Astrocyte of the spinal cord (primary cell): ENCODE measurements at places on chromosomes 5 and 9.
A peak's percentile ranks its signal among the peaks of the same experiment; 100 is the strongest.

DNA sequence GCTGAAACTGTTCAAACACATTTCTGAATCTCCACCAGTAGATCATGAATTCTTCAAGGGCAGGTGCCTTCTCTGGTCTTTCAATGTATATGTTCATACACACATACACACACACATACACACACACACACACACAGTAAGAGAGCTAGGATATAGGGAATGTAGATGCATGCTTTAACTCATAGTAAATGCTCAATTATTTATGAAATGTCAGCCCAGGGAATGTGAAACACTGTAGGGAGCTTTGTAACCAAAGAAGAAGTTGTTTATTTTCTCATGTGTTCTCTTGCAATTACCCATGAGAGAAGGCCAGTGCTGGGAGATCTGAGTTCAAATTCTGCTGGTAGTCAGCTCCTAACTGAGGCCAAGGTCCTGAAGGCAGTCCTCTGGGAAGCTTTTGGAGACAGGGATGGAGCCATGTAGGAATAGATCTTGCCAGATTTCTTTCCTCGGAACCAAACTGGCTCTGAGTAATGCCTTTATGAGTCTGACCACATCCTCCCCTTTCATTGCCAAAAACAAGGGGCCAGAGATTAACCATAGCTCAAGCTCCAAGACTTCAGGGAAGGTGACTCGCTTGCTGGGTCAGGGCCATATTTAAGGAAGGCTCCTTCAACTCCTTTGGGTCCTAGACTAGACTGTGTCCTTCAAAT lies 487.0 kb upstream of the TNC start:
- peak; percentile 93 for DNase-seq

- no peak for DNase-seq
Measured at GRCh38 chr5:30676223-30676840, 517.2 kb upstream of the CDH6 start.

GRCh38 chr9:120261419-120261818 lies 318.5 kb downstream of the CDK5RAP2 start:
- DNase-seq, result no peak

- no peak for DNase-seq
Measured at GRCh38 chr5:89864941-89865340, 544.6 kb downstream of the CETN3 start.

DNA sequence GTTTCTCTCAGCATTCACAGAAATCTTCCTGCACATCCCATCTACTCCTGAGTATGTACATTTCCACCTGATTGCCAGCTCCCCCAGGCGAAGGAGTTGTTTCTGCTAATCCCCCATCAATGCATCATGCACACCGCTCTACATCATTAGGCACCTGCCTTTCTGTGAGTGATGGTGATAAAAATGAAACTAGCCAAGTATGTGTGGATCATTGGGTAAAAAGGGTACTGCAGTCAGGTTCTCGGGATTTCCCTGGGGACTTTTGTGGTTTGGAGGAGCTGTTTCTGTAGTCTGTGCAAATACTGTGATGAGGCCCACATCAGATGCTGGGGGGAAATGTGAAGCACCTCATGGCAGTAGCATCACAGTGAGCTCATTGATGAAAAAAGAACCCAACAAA lies 30.4 kb downstream of the CAMK4 start:
- DNase-seq, result no peak

GRCh38 chr9:121736934-121737462 lies 85.6 kb downstream of the DAB2IP start:
- DNase-seq, result no peak

GRCh38 chr5:139417214-139417613 lies 13.3 kb upstream of the SPATA24 start:
- DNase-seq, result peak; percentile 60

DNA sequence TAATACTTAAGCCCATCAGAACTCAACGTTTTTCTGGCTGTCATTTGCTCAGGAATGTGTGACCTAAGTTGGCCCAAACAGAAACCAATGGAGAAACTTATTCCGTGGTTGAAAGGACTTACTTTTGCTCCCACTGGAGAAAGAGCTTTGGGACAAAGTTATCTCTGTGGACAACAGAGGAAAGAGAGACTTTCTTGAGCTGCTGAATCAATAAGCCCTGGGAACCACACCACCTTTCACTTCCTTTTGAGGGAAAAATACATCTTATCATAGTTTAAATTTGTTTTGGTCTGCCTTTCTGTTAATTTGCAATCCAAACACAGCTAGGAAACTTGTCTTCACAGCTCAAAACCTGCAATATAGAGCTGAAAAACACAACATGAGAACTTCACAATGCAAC lies 62.8 kb upstream of the VCAN start:
- DNase-seq, result no peak

DNA sequence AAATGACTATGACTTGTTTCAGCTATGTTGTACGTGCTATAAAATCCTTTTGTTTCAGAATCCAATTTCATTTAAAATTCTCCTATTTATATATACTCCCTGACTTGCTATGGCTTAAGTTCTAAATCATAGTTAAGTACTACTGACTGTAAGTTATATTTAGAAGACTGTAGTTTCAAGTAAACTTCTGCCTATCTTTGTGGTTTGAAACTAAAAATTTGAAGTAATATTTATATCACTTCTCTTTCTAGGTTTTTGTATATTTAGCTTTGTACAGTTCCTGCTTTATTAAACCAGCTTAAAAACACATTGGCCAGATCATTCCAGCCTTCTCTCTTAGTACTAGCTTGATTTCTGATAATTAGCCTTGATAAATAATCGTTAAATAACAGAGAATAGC lies 196.3 kb downstream of the MLLT3 start:
- no peak for DNase-seq

DNA sequence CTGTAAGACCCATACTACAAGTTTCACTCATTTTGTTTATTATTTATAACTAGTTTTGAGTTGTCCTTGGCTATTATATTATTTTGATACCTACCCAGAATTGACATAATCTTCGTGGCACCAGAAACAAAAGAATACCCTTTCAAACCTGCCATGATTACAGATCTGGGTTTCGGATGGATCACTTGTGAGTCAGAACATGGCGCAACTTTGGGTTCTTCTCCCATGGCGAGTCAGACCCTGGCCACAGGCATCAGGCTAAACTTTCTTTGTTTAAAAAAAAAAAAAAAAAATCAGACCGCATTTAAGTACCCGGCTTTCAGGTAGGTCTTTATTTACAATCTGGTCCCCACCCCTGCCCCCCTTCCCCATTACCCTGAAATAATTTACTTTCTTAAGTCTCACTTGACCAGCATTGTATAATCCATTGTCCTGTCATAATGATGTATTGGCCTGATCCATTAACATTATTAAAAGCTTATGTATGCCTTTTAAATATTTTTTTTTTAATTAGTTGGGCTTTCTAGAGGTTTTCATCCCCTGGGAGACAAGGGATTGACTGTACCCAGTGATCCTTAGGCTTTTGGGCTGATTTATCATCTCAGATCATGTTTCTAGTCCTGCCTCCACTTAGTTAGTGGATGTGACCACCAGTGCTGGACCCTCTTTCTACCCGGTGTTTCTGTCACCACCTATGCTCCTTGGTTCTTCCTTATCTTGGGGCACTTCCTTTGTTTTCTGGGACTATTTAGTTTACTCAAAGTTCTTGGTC lies 43.9 kb downstream of the F2RL2 start:
- no peak for DNase-seq

GRCh38 chr9:3809724-3810123 lies 283.9 kb upstream of the RFX3 start:
- peak; percentile 32 for DNase-seq
